ENCODE measurements at places on chromosomes 13 and 19.
A peak's percentile ranks its signal among the peaks of the same experiment; 100 is the strongest.

DNA sequence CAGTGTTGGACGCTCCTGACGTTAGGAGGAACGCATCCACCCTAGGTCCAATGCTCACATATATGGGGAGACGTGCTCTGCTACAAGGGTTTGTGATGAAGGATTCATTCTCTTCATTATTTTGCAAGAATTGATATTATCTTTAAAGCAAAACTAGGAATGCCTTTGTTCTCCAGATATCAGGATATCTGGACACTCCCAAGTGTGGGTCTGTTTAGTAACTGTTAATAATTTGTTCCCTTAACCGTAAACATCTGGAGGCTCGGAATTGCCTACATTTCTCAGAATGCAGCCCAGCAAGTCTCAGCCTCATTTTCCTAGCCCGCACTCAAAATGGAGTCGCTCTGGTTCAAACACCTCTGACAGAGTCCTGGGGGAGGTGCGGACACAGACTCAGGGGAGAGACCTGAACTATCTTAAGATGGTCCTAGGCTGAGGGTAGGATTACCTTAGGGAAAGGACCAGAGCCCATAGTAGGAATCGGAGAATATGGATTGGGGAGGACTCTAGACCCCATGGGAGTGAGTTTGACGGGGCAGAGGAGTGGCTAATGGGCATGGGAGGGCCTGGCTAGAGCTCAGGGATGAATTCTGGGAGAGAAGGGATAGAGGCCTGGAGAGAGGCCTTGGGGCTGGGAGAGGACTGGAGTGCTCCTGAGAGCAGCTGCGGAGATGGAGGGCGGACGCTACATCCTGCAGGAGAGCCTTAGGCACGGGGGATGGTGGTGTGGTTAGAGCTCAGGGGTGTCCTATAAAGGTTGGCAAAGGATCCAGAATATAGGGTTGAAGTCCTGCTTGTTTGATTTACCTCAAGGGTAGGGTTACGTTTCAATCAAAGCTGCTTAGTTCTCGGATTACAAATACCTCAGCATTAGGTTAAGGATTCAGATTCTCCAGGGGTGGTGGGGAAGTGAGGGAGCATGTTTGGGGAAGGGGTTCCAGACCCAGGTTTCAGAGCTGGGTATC lies 43.2 kb downstream of the ZNF331 start:
- DNase-seq = no peak

DNA sequence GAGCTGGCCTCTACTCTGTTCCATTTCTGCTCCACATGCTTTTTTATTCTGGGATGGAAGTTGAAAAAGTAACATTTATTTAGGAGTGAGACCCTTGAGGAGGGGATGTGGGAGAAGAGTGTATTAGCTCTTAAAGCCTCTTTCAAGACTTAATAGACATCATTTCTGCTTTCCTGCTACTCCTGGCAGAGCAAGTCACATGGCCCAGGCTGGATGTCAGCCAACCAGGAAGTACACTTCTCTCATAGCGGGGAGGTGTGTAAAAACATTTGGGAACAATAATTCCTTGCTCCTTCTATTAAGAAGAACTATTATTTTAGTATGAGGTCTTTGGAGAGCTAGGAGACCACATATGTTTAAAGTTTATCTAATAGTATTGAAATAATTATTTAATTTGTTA lies 40.6 kb upstream of the FAM216B start:
- no peak for DNase-seq

GRCh38 chr13:101661839-101662238 lies 209.4 kb downstream of the ITGBL1 start:
- DNase-seq = no peak

GRCh38 chr19:45590300-45591003 lies 5.8 kb upstream of the OPA3 start:
- DNase-seq = no peak

- DNase-seq = no peak
Measured at GRCh38 chr13:37997641-37998040, 128.1 kb upstream of the TRPC4 start.

DNA sequence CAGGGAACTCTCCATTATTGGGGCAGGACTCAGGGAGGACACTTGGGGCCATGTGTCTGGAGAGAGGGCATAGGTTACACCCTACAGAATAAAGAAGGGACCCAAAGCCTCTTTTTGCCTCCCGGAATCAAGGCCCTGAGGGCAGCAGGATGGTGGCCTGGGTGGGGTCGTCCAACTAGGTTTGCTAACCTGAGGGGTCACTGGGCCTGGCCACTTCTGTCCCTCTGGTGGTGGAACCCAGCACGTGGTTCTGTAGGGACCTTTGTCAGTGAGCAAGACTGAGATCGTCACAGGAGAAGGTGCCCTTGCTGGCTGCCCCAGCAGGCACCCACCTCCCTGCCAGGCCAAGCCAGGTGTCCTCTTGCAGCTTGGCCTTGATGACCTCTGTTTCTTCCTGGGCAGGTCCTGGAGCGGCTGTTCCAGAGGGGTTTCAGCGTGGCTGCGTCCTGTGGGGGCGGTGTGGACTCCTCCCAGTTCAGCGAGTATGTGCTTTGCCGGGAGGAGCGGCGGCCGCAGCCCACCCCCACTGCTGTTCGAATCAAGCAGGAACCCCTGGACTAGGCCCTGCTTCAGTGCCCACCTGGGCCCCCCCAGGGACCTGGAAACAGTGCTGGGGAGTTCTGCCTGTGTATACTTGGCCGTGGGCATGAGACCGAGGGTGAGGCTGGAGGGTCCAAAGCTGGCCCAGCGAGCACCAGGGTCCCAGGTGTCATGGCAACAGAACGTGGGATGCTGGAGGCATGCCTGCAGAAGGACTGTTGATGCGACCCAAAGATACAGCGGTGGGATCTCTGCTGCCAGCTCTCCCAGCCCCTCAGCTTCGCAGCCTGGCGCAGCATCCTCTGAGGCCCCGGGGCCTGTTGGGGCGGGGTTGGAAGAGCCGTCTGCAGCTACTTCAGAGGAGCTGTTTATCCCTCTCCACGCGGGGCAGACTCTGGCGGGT lies 16.0 kb downstream of the KCTD15 start:
- DNase-seq = no peak

DNA sequence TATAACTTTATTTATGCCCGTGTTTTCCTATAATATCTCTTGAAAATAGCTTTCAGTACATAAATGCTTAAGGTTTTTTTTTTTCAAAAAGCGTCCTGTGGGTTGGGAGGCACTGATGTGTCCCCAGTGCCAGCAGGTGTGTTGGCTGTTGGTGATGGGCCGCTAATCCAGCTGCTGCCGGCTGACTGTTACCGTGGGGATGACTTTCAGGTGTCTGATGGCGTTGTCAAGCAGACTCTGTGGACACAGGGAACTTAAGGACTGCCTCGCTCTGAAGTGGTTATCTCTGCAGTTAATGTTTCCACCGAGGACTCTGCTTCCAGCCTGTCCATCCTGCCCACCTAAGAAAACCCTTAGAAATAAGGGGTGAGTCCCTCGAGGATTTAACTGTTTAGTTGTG lies 94.5 kb downstream of the ANKRD10 start:
- no peak for DNase-seq

DNA sequence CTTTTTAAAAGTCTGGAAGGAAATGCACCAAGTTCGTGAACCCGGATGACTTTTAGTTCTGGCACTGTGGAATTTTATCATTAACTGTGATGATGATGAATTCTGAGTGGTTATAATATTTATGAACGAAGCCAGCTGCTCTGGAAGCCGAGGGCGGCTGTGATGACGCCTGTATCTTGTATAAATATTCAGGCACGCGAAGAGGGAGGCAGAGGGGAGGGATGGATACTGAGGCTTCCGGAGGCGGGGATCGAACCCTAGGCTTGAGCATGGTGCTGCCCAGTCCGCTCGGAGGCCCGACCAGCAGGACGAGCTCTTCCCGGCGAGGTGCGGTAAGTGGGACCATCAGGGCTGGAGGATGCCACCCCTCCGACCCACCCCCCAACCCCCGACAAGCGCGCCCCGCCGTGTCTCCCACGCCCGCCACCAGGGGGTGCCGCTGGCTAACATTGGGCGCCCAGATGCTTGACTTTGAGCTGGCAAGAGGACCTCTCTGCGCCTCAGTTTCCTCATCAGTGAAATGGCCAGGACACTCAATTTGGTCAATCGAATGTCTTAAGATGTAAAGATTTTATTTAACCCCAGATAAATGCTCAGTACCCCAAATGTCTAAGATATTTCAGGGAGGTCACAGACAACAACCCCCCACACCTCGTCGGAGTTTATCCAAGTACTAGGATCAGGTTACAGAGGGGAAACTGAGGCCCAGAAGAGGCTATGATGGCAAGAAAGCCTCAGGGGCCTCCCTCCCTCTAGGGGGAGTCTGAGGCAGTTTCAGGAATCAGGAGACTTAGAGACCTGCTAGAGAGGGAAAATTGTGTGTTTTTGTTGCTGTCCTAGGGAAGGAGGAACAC lies 4.5 kb upstream of the RAB3A start:
- DNase-seq = peak; percentile 78

Measured in activated CD4-positive, alpha-beta T cell treated with anti-CD3 and anti-CD28 coated beads for 36 hours (primary cell).